ENCODE measurements at places on chromosomes 6 and 20.

DNA sequence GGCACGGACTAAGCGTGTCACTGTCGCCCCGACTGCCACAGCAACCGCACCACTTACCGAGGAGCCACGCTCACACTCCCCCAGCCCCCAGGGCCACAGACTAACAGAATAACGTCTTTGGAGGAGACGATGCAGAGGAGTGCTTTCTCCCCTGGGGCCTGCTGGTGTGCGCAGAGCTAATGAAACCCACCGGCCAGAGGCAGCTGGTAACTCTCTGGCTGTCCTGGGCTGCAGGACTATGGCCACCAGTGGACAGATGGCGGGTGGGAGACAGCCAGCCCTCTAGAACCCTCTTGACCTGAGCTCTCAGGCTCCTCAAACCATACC, 228.0 kb downstream of the DLL1 start:
- DNase-seq, result no peak

DNA sequence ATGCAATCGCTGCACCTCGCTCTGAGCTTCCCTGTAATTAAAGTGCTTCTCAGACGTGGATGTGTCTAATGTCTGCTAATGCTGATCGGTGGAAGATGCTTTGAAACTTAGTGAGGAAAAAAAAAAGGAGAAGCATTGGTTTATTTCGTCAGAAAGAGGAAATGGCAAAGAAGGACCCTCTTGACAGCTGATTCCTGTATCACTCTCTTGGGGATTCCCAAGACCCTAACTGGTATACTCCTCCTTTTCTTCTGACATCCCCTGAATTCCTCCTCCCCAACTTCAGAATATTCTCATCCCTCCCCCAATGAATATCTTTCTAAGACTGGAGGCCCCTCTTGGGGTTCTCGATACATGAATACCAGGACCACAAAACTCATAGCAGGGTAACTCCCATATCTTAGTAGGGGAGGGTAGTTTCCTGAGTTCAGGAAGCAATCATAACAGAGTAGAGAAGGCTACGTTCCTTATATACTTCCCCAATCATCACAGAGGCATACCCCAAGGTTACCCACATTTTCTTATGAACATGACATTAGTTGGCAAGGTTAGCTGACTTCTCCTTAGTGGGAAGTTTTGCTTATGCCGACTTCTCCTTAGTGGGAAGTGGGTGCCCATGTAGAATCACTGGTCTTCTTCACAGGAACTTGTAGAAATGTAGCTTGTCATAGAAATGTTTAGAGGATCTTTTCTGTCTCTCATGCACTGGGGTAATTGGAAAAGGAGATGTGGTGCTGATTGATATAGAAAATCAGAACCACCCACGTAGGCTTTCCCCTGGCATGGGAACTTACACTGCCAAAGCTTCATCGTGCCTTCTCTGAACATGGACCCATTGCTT, 63.8 kb upstream of the ATXN1 start:
- no peak for DNase-seq

- DNase-seq, result no peak
Observed at GRCh38 chr6:12927746-12928145, 211.2 kb downstream of the PHACTR1 start.

GRCh38 chr20:33569802-33570391, 80.0 kb downstream of the CBFA2T2 start:
- DNase-seq, result no peak

GRCh38 chr6:132768051-132768517, 10.4 kb upstream of the VNN2 start:
- no peak for DNase-seq

DNA sequence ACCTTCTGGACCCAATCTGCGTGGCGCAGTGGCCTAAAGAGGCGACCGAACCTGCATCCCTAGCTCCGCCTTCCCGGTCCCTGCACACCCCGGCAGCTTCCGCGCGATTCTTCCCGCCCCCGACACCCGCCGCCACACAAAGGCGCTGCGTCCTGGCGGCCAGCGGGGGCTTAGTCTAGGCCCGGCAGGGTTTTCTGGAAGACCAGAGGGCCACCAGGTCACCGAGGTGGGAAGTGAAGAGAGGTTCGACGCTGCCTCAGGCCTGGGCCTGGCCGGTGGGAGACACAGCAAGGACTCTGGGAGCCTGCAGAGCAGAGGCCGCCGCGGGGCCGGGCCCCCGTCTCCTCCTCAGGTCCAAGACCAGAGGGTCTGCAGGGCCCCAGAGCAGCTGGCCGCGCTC, 154.9 kb downstream of the OR2B2 start:
- no peak for DNase-seq

DNA sequence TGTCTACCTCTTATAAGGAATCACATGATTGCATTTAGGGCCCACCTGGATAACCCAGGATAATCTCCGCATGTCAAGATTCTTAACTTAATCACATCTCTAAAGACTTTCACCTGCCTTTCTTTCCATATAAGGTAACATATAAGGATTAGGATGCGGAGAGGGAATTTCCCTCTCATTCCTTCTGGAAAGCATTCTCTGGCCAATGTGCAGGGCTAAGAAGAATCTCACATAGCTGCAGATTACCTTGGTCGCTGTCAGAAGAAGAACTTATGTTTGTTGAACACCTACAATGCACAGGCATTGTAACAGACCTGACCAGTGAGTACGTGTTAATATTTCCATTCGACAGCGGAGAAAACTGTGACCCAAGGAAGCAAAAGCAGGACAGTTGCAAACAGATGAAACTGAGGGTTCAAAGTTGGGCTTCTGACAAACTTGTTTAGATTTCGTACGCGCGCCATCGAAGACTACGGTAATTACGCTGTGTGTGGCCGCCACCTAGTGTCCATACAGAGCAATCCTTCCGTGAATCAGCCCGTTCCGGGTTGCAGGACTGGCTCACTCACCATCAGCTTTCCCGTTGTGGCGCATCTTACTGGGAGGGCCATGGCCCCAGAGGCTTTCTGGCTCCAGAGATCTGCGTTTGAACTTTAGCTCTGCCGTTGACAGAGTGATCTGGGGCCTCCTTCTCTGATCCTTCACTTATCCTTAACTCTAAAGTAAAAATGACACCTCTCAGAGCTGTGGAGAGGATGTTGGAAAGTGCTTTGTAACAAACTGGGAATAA, 9.5 kb downstream of the C20orf202 start:
- DNase-seq, result peak; percentile 26

DNA sequence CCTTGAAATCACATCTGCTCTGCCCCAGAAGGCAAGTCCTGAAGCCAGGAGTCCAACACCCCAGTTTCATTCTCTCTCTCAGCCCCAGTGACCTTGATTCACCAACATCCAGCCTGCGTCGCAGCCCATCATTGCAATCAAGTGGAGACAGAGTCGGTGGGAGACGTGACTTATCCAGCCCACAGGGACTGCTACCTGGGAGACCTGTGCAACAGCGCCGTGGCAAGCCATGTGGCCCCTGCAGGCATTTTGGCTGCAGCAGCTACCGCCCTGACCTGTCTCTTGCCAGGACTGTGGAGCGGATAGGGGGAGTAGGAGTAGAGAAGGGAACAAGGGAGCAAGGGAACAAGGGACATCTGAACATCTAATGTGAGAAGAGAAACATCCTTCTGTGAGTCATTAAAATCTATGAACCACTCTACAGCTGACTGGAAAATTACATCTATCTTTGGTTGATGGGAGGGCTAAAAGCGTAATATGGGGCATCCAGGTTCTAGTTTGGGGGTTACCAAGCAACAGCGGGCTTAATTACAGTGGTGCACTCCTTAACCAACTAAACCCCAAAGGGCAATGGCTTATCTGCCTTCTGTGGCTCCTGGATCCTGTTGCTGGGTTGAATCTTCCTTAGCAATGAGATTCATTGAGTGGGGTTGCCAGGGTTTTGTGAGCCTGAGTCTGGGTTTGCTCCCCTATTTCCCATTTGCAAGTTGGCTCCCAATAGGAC, 2.5 kb downstream of the LY6G6D start:
- no peak for DNase-seq

DNA sequence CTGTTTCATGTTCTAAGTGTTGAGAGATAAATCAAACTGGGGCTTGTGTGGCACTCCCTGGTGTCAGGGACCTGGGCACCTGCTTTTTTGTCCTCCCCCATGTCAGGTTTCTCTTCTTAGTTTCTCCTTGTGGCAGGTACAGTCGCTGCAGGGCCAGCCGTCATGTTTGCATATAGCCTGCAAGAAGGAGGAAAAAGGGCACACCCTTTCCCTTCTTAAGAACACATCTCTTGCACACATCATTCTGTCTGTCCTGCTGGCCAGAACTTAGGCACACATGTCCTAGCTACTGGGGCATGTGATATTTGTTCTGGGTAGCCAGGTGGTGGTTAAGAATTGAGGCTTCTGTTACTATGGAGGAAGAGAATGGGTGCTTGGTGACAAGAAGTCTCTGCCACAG, 27.9 kb downstream of the CDC5L start:
- DNase-seq, result no peak

- DNase-seq, result no peak
Observed at GRCh38 chr20:53708129-53708968, 114.7 kb upstream of the ZNF217 start.

DNA sequence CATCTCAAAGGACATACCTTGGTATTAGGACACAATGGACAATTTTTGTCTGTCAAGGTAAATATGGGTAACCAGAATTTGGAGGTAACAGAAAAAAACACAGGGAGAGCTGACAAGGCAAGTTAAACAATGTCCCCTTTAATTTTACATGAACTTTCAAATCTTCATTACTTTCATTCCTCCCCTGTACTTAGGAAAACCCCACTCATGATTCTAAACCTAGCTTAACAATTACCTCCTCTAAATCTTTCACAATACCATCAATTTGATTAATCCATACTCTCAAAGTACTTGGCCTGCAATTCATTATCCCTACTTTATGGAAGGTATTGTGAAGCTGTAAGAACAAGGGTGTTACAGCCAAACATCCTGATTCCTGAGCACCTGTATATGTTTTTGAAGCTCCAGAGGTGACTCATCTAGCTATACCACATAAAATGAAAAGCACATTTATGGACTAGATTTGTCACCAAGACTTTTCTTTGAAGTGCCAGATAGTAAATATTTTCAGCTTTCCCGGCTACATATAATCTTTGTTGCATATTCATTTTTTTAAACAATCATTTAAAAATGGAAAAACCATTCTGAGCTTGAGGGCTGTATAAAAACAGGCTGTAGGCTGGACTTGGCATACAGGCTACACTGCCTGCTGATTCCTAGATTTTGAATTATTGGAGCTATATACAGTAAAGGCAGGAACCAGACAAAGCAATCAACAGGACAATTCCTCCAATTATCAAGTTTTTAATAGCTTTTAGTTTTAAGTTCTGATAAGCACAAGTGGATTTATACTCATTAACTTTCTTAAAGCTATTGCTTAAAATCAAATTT, 22.9 kb downstream of the DEK start:
- no peak for DNase-seq

GRCh38 chr6:46784535-46784934, 8.7 kb upstream of the MEP1A start:
- DNase-seq, result no peak

DNA sequence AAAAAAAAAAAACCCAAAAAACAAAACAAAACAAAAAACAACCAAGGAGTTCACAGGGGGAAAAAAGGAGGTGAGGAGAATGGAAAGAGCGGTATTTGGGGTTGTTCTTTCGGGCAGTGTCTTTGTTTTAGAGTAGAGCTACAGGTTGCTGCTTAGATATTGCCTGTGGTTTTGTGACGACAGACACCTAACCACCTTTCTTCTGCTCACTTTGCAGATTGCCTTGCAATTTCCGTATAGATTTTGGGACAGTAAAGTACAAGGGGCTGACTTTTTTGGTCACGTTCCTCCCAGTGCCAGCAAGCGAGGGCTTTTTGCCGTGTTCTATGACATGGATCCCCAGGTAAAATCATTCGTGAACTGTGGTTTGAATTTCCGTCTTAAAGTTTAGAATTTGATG, 50.9 kb downstream of the DEK start:
- DNase-seq, result no peak

DNA sequence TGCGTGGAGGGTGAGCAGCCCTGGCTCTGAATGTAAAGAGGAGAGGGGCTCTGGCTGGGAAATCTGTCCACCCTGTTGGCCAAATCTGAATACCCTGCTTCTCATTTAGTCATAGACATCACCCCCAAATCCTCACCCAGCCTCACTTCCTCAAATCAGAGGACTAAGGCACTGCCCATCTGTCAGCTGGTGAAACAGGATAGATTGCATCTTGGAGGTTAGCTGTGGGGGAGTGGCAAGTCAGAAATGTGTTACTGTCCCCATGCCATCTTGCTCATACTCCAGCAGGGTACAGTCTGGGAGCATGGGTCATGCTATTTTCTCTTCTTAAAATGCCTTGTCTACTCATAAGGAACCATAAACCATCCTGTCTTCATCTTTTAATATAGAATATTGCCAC, 9.5 kb upstream of the DTNBP1 start:
- DNase-seq, result no peak

DNA sequence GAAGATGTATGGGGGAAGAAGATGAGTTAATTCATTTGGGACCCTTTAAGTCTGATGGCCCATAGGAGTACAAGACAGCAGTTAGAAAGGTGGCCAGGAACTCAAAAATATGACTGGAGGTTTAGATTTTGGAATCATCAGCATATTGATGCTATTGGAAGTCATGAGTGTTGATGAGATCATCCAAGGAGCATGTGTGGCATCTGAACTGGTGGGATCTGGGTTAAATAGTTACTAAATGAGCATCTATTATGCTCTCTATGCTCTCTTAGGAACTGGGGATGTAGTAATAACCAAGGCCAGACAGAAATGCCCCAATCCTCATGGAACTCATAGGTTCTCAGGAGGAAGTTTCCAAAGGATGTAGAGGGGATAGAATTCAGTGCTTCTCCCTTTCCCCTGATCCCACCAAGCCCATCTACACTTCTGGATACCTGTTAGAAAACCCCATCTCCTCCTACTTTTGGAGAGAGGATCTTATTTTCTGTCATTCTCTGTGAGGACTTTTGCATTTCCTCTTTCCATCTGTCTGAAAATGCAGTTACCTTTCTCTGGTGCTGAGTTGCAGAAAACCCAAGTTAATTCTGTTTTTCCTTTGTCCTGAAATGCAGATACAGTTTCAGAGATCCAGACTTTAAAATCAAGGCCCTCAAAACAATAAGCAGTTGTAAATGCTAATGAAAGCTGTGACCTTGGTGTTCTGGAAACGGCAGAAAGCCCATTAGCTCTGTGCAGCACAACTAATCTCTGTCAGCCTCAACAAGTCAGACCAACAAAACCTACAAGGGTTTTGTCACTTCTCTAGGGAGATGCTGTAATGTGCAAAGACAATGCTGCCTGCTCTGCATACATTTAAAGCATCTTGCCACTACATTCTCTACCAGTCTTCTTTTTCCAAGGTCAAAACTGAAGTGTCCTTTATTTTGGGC, 65.8 kb downstream of the TBC1D7 start:
- DNase-seq, result no peak

- no peak for DNase-seq
Observed at GRCh38 chr6:63705707-63706106, 70.1 kb downstream of the PHF3 start.

DNA sequence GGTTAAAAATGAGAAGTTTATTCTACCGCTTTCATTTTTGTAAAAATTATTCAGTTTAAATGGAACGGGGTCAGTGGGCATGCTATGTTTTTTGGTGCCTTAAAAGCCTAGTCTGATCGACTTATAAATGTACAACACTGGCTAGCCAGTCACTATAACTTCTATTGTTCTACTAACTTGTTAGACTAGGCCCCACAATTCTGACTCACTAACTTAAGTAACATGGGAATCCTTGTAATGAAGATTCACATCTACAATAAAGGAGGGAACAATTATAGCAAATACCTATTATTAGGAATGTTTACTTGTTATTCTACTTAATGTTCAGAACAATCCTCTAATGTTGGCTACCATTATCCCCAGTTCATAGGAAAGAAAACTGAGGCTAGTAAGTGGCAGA, 28.5 kb downstream of the REPS1 start:
- DNase-seq, result no peak

All from thoracic aorta (tissue), 2 donors.